Mammary epithelial cell (primary cell): ENCODE measurements at places on chromosomes 6 and 20. TPM values are rescaled to one million over a fixed set of nuclear protein-coding genes. Genes with fewer than 3 reads are reported as not detected.

- DNase-seq: no peak
Observed at GRCh38 chr6:107695061-107695720, 128.9 kb downstream of the SCML4 start.

The TINAG gene
- total RNA-seq: not detected in 2 replicates

DNA sequence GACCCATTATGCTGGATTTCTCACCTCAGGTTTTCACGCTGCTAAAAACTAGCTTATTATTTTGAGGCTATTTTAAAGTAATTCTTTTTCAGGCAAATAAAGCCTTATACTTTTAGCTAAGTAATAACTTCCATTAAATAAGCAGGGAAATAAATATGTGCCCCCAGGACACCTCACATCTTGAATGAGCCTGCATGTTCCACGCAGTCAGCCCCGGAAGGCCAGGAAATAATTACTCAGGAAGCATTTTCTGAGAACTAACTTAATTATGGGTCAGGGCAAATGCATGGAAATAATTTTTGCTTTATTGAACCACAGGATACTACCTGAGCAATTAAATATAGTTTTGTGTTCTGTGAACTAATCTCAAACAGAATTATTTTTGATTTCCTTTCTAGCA is 41.1 kb downstream of the STX7 start:
- DNase-seq: no peak

DNA sequence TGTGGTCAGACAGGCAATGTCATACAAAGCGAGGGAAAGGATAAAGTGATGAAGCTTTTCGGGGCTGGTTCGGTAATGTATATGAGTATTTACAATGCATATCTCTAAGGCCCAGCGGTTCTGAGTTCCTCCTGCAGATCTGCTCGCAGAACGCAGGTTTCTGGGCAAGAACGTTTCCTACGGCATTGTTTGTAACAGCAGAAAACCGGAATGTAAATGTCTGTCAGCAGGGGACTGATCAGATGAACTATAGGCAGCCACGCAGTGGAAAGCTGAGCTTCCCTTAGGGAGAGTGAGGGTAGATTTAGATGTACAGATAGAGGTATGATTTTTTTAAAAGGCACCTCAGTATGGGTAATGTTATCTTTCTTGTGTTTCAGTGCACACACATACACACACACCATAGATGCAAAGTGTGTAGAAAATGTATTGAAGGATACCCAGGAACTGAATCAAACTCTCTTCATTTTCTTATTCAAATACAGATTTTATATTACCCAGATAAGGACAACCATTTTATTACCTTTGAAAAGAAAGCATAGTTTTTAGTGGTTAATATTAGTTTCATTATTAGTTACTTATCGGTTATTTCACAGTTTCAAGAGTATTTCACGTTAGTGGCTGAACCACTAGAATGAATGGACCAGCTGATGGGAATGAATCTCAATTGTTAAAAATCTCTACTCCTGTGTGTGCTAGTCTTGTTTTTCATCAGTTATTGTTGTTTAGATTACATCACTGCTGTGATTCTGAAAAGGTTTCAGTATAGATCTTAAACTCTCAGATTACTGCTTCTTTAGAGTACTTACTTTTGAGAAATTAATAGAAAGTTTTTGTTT is 56.2 kb downstream of the SNX9 start:
- no peak for DNase-seq

DNA sequence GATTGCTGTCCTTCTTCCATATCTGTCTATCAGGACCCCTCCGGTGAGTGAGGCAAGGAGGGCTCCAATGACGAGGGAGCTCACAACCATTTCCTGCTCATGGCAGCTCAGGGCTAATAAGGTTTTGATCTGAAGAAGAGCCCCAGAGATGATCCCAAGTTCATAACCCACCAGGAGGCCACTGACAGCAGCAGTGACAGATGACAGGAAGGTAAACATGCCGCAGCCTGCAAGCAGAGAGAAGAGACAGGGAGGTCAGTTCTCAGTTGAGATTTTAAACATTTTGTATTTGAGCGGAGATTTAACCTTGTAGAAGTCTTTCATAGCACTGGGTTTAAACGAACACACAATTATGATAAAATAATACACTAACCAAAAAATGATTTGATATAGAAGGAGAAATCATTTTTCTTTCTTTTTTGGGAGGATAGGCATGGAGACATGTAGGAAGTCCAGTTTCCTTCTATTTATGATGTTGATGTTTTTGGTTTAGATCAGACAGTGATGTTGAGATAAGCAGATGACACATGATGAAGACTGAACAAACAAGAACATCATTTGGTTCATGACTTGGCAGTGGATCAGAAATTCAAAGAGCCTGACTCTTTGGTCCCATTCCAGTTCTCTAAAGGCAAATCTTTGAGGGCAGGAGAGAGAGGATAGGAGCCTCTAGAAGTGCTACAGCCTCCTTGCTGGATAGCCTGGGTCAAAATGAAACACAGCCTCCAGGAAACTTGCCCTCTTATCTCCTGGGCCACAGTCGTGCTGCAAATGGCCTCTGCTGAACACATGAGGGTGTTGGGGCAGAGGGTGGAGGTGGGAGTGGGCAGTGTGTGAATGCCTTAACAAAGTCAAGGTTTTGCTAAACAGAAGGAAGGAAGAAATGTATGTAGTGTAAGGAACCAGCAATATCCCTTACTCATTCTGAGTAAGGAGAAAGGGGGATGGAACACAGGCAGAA is 22.6 kb downstream of the SLC2A12 start:
- peak; percentile 71 for DNase-seq

GRCh38 chr6:37060195-37060559 is 54.7 kb downstream of the FGD2 start:
- no peak for DNase-seq

GRCh38 chr6:117771403-117771802 is 96.1 kb downstream of the NUS1 start:
- DNase-seq: no peak

- DNase-seq: peak; percentile 99
Observed at GRCh38 chr6:110537208-110538123, 61.1 kb upstream of the SLC22A16 start.

- no peak for DNase-seq
Observed at GRCh38 chr6:76790045-76790796, 673.1 kb downstream of the HTR1B start.

DNA sequence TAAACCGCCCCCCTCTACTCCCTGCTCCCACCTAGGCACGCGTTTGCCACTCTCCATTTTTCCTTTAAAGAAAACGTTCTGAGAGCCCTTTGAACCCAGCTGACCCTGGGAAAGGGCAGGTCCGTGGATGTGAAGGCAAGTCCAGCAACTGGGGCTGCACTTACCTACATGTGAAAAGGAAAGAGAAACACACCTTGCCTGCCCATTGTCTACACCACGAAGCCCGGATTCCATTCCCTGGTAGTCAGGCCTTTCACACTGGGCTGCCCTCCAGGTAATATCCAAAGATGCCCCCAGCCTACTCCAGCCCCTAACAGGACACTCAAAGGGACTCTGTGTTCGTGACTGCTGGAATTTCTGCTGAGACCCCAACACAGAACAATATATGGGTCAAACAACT is 94.4 kb downstream of the CD83 start:
- DNase-seq: peak; percentile 33

- DNase-seq: no peak
Observed at GRCh38 chr6:77097940-77098339, 365.4 kb downstream of the HTR1B start.

- no peak for DNase-seq
Observed at GRCh38 chr6:18672852-18673251, 285.7 kb downstream of the RNF144B start.

The PRL gene
- total RNA-seq: not detected in 2 replicates

The RSPH4A gene
- total RNA-seq: 0.33 TPM

GRCh38 chr20:40960521-40960956 is 68.1 kb upstream of the TOP1 start:
- no peak for DNase-seq

DNA sequence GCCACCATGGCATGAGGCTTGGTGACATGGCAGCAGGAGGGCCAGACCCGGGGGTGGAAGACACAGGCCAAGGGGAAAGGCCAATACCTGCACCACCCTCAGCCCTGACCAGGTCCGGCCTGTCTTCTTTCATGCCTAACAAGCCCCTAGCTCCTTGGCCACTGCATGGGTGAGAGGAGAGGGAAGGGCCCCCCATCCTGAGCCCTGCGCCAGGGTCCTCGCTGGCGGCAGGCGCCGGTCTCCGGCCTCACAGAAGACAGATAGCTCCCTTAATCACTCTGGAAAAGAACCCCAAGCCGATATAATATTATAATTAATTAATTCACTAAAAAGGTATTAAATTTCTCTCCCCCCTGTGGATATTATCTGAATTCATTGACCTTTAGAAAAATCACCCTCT is 41.4 kb downstream of the MDFI start:
- DNase-seq: no peak

DNA sequence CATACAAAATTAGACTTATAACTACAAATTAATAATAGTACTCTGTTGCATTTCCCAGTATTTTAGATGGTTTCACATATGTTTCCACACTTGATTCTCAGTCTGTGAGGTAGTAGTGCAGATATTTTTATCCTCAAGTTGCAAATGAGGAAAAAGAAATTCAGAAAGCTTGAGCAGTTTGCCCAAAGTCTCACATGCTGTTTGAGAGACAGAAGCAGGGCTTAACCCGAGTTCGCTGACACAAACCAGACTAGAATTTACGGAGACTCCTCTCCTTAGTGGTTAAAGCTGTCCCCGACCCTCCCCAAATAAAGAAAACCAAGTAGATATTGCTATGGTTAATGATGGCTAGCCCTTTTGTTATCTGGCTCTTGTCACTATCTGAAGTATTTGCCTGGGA is 126.2 kb downstream of the TIAM2 start:
- DNase-seq: no peak

The ERVFRD-1 gene
- not detected in 2 replicates for total RNA-seq
